Adrenal gland (tissue), 19 donors: ENCODE measurements at places on chromosomes 13 and 19.

GRCh38 chr13:106246666-106247188 is 288.7 kb downstream of the EFNB2 start:
- no peak for DNase-seq

- DNase-seq, result no peak
Observed at GRCh38 chr13:50543782-50544181, 299.7 kb downstream of the DLEU7 start.

DNA sequence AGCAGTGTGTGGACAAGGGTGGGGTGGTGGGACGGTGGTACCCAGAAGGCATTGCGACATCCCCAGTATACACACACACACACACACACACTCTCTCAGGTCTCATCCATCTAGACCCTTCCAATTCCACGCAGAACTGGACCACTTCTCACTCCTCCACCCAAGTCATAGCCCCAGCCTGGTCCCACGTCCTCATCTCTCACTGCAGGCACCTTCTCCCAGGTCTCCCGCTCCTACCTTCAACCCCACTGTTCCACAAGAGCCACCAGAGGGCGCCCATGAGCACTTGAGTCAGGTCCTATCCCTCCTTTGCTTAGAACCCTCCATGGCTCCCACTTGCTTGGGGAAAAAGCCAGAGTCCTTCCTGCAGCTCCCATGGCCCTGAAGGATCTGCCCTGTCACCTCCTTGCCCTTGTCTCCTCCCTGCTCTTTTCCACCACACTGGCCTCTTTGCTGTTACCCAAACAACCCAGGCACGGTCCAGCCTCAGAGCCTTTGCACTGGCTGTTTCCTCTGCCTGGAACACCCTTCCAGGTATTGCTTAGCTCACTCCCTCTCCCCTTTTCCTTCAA is 62.6 kb downstream of the IER2 start:
- DNase-seq, result peak; percentile 46

GRCh38 chr13:103078158-103078557 is 11.9 kb upstream of the SLC10A2 start:
- DNase-seq, result no peak

- no peak for DNase-seq
Observed at GRCh38 chr13:34300559-34300958, 482.6 kb downstream of the RFC3 start.

GRCh38 chr19:31256593-31256960 is 92.7 kb downstream of the TSHZ3 start:
- no peak for DNase-seq

GRCh38 chr19:43481701-43482100 is 16.3 kb upstream of the LYPD3 start:
- DNase-seq, result no peak

GRCh38 chr19:54114340-54115108 is 933 bp downstream of the TFPT start:
- no peak for DNase-seq

GRCh38 chr19:12703046-12703445 is 6.6 kb upstream of the FBXW9 start:
- no peak for DNase-seq

DNA sequence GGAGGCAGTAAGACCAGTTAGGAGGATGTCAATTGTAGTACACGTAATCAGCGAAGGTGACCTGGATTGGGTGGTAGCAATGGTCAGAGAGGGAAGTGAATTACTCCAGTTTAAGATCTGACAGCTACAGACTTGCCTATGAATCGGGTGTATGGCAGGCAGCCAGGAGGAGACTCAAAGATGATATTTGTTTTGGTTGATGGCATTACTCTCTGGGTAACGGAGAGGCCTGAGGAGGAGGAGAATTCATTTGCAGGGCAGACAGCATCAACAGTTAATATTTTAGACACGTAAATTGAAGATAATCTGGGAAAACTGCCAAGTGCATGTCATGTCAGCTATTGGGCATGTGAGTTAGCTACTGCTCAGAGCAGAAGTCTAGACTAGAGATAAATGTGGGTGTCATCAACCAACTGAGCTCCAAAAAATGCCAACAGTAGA is 109.2 kb downstream of the SGCG start:
- DNase-seq, result no peak

DNA sequence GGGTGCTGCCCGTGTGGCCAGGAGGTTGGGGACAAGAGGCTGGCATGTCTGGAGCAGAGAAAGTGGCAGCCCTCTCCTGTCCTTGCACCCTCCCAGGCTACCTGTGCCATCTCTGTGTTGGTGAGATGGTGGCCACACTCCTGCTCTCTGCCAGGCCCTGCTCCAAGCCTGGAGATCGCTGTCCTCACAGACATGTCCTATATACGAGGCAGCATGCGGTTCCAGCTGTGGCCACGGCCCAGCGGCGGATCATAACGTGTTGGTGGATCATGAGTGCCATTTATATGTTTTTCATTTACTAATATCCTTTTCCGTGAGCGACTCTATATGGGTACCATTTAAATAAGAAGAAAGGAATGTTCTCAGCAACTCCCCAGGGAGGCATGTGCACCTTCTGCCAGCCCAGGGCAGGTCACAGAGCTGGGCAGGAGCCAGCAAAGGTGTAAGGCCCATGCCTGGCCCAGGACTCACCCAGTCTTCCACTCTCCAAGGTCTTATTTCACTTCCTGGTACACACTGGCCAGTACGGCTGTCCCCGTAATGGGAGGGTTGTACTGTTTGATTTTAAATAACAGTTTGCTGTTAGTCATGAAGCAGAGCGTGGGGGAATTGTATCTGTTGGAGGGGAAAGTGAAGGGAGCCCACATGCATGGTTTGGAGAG is 47.2 kb upstream of the LDLR start:
- DNase-seq, result no peak

- DNase-seq, result no peak
Observed at GRCh38 chr13:38685974-38686576, 802 bp upstream of the FREM2 start.

DNA sequence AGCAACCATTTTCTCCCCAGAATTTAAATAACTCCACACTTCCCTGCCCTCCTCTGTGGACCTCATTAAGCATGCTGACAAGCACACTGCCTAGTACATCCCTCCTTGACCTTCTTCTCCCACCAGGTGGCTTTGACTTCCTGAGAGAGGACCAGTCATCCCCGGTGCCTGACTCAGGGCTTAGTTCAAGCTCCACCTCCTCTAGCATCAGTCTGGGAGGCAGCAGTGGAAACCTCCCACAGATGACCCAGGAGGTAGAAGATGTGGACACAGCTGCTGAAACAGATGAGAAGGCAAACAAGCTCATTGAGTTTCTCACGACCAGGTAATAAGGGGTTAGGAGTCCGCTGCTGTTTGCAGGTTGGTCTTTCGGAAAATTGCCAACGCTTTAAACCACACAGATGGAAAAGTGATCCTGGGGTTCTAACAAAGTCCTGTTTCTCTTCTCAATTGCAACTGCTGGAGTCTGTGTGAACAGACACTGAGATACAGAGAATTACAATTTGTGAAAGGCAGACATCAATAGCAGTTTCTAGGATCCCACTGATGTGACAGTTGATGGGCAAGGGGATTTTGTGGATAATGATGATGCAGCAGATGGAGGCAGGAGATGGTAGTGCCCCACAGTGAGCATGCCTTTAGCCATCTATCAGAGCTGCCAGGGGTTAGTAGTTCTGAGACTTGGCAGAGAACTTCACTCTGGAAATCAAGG is 86.7 kb downstream of the ZAR1L start:
- DNase-seq, result no peak

- peak; percentile 26 for DNase-seq
Observed at GRCh38 chr19:46515879-46516350, 20.2 kb upstream of the PNMA8B start.

GRCh38 chr19:14015524-14016035 is 9.5 kb upstream of the RFX1 start:
- DNase-seq, result no peak

GRCh38 chr19:5545051-5545450 is 22.7 kb downstream of the TINCR start:
- no peak for DNase-seq

GRCh38 chr13:53873558-53873957 is 844.9 kb downstream of the OLFM4 start:
- no peak for DNase-seq

DNA sequence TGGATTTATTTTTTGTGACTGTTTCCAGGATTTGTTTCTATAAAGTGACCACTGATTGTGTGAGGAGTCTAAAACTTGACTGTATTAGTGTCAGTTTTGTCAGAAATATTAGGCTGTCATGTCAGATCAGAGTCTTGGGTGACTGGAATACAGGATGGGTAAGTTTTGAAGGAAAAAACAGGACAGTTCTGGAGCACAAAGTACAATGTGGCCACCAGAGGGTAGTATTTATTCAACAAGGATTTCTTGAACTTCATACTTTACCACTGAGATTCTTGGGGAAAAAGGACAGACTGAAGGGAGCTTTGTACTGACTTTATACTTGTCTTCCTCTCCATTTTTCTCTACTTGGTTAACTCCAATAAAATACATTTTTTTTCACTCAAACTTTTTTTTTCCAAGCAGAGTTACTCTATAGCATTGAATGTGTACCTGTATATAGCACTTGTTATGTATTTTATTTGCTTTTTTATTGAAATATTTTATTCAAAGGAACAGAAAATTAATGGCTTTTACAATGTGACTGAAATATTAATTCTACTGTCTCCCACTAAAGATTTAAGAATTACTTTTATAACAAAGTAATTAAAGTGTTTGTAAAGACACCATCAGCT is 51.1 kb downstream of the LMO7 start:
- no peak for DNase-seq

DNA sequence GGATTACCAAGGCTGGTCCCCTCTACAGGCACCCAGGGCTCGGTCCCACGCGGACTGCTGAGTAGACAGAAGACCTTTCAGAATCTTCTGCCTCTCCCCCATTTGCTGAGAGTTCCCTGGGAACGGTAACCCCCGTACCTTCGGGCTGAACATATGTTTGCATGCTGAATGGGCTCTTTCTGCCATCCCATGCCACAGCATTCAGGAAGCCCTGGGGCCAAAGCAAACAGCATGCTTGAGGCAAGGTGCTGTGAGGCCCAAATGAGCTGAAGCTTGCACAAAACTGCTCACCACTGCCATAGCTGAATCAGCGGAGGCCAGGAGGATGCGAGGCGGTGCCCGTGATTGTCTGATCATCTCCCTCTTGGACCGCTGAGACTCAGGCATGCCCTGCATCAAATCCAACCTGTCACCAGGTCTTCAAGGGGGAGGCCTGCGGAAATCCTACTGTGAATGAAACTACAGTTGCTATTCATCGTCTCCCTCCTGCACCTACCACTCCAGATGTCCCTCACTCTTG is 16.3 kb upstream of the C19orf12 start:
- DNase-seq, result no peak

GRCh38 chr19:2337329-2337707 is 8.8 kb downstream of the SPPL2B start:
- DNase-seq, result no peak

DNA sequence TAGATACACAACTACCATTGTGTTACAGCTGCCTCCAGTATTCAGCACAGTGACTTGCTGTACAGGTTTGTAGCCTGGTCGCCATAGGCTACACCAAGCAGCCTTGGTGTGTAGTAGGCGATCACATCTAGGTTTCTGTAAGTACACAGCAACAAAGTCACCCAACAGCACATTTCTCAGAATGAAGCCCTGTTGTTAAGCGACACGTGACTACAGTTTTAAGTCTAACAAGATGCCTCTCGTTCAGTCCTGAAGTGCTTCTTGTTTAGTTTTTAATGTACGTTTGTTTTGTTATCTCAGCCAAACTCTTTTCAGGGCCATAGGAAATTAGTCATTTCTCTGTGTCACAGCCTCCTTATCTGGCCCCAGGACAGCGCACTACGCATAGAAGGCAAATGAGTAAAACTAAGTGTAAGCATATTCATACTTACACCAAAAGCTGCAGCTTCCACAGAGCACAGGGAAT is 50.0 kb upstream of the GPR183 start:
- peak; percentile 66 for DNase-seq

DNA sequence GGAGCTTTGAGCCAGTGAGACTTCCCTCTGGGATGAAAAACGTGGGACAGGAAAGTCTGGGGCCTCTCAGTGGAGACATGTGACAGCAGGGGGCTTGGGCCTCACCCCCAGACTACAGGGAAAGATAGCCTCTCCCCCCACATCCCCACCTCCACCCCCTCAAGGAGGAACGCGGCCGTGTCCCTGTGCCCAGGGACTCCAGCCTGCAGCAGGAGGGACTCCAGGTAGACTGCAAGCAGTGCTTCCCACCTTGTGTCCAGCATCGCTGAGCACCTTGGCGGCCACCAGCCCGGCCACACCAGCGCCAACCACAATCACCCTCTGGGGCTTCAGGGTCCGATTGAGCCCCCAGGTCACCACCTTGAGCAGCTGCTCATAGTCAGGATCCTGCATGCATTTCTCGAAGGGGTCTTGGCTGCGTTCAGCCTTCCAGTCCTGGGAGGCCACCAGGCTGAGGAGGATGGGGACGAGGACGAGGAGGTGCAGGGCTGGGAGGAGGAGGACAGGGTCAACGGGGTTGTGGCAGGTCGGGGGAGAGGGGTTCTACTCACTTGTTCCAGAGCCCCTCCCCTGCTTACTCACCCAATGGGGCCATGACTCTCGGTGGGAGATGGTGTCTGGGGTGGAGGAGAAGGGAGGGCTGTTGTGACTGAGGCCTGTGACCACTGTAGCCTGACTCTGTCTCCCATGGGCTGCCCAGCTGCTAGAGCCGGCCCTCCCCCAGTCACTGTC is 955 bp downstream of the IL4I1 start:
- no peak for DNase-seq

DNA sequence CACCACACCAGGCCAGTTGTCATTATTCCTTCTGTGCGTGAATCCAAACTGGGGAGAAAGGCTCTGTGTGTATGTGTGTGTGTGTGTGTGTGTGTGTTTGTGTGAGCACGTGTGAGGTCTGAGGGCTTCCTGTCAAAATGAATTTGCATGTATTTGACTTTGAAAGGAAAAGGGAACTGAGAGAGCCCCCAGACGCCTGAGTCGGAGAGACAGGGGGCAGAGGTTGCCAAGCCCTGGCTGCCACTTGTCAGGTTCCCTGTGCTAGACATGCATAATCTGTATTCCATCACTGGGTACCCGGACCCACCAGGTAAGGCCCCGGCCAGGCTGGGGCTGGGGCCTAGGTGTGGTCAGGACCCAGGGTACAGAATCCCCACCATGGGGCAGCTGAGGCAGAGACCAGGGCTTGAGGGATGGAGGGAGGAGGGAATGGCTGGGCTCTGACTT is at the start of gene CLEC17A:
Gene CLEC17A, plus strand, starts transcription at position 191 of the 447 bp plus-strand sequence. Its CDS starts 77 bp downstream, at position 268.
- DNase-seq, result no peak

- DNase-seq, result no peak
Observed at GRCh38 chr19:4431296-4431695, 26.3 kb downstream of the UBXN6 start.

GRCh38 chr13:113205428-113205931 is 3.0 kb downstream of the PCID2 start:
- no peak for DNase-seq

DNA sequence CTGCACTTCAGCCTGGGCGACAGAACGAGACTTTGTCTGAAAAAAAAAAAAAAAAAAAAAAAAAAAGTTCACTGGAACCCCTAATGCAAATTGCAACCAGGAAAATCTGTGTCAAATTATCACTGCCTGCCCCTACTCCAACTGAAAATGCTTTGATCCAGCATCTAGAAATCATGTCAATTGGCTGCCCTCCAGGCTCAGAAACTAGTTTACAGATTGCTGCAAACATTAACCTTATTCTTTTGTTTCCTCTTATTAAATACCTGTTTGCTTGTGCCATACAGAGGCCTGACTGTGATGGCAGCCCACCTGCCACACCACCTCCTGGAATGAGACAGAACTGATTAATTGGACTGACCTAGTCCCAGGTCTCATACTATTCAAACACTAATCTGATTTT is 18.6 kb upstream of the AKT2 start:
- no peak for DNase-seq

GRCh38 chr13:110485604-110486003 is 75.9 kb downstream of the RAB20 start:
- DNase-seq, result no peak
